ENCODE measurements at places on chromosomes 16 and 17.
A peak's percentile ranks its signal among the peaks of the same experiment; 100 is the strongest.

DNA sequence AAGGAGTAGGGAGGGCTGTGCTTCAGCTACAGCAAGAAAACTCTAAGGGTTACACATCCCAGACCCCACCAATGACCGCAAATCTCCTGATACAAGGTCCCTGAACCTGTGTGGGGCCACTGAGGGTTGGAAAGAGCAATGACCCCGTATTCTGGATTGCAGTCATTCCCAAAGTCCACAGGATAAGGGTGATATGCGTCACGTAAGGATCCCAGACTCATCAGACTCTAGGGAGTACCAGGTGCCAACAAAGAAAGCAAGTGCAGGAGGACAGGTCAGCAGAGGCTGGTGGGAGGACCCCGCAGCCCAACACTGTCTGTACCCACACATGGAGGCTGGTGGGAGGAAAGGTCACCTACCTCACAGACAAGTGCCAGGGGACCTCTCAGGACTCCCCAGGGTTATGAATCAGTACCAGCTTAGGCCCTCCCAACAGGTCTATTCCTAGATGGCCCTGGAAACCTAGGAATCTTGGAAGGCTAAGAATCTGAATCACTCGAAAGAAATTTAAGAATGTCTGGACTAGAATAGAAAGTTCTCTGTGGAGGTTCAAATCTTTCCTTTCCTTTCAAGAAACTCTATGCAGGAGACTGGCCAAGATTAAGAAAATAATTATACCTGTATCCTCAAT, 16.2 kb downstream of the PITPNA start:
- DNase-seq, result no peak

- peak; percentile 79 for DNase-seq
These were observed 9.7 kb downstream of the CCR7 start for GRCh38 chr17:40555296-40556190.

DNA sequence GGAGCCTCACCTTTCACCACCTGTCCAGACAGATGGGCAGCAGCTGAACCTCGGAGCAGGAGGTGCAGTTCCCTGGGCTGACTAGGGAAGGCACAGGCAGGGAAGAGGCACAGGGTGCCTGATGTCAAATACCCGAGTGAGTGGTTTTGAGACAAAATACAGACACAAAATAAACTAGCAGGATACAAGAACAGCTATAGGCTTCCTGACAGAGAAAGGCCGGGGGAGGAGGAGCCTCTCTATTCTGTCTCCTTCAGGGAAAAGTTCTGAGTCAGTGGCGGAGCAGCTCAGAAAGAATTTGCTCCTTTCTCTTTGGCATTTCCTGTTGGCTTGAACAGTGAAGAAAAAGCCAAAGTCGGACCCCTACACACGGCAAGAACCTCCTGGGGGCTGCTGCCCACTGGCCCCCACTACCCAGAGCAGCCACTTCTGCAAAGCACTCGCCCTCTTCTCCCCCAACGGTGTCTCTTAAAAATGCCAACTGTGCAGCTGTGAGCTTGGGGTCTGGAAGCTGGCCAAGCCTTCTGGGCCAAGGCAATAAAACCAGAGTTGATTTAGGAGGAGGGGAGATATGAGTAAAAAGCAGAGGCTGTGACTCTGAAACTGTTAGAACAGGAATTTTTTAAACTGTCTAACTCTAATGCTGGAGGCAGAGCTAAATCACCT, 14.4 kb upstream of the FAAP100 start:
- DNase-seq, result no peak

DNA sequence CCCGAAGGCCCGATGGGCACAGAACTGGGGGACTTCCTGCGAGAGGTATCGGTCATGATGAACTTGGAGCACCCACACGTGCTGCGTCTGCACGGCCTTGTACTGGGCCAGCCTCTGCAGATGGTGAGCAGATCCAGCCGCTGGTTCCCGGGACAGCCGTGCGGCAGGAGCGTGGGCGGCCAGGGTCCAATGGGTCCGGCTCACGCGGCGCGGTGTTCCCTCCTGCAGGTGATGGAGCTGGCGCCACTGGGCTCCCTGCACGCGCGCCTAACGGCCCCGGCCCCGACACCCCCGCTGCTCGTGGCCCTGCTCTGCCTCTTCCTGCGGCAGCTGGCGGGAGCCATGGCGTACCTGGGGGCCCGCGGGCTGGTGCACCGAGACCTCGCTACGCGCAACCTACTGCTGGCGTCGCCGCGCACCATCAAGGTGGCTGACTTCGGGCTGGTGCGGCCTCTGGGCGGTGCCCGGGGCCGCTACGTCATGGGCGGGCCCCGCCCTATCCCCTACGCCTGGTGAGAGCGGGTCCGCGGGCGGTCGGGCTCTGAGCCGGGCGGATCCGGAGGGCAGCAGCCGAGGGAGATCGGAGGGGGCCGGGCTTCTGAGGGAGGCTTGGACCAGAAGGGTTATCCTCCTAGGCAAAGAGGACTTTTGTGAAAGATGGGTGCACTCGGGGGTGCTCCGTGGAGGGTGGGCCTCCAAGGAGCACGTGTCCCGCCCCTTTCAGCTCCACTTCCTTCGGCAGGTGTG, 3.0 kb downstream of the TNK1 start:
- peak; percentile 89 for DNase-seq

DNA sequence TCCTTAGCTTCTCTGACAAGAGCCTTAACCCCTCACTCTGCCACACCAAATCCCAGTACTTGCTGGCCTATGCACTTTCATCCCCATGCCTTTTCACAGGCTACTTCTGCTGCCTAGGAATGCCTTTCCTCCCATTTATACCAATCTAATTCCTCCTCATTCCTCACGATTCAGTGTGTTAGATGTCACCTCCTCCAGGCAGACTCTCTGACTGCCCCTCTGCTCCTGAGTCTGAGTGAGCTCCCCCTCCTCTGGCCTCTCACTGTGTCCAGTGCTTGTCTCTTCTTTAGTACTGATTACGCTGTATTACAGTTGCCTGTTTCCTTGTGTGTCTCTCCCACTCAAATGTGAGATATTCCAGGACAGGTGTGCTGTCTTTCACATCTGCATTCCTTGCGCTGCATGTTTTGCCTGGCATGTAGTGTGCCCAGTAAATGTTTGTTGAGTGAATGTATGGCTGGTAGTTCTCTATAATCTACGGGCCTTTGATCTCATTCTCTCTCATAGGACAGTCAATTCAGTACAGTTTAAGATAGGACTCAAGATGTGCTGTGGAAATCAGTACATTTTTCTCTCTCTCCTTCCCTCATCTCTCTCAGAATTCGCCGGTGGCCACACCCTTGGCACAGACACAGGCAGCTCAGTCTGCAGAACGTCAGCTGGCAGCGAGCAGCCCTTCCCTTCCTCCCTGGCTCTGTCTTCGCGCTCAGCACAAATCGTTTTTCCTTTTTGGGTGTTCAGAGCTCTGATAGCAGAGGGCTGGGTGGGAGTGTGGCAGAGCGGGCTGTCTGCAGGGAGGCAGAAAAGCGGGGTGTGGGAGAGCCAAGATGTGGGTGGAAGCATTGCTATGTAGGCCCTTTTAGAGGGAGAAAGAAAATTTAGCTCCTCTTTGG, 18.5 kb downstream of the ARL4D start:
- DNase-seq, result no peak

- DNase-seq, result no peak
These were observed 10.1 kb downstream of the TMEM238L start for GRCh38 chr17:10793816-10794215.

All from esophagus muscularis mucosa (tissue), 4 donors.